ENCODE measurements at places on chromosomes 7 and 10.

DNA sequence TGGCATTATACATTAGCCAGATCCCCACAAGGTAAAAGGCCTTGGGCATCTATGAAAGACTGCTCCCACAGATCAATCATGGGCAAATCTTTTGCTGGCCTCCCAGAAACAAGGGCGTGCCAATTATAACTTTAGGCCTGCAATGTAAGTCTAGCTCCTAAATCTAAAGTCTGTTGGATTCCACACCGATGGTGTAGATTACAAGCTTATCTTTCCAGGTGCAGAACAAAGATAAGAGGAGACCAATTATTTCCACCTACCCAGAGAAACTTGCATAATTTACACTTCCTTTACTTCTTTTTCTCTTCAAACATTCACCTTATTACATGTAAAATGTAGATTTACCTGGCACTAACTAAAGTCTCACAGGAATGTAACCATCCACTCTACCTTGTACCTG lies 713.1 kb downstream of the SUGCT start:
- DNase-seq, result no peak

DNA sequence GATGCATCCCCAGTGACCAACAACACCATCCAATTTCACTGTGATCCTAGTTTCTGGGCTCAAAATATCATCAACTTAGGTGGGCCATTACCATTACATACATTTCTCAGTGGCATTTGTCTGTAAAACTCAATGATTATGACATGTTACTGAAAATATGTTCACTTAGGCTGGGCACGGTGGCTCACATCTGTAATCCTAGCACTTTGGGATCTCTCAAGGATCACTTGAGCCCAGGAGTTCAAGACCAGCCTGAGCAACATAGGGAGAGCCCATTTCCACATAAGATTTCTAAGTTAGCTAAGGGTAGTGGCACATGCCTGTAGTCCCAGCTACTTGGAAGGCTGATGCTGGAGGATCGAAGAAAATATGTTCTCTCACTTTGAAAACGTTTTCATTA lies 91.0 kb downstream of the TRIM24 start:
- DNase-seq, result no peak

GRCh38 chr7:22083704-22084240 lies 138.1 kb upstream of the CDCA7L start:
- DNase-seq, result no peak

GRCh38 chr7:77580762-77581350 lies 43.8 kb downstream of the PTPN12 start:
- DNase-seq, result no peak

DNA sequence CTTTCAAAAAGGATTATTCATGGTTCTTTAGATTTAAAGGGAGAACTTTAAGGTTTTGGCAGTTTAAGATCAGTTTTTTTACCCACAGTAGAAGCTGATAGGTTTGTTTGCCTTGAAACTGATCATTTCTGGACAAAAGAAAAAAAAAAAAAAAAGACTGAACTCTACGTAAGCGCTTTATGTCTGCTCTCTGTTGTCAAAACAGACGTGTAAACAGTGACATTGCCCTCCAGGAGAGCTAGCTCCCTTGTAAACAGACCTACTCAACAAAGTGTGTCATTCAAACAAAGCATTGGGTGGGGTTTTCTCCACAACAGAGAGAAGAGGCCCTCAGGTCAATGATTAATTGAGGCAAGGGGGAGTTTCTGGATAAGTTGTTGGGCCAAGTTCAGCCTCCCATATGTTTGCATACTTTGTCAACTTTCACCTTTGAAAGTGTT lies 568.1 kb upstream of the LRRN3 start:
- no peak for DNase-seq

- DNase-seq, result no peak
Measured at GRCh38 chr10:32941357-32941756, 16.7 kb downstream of the ITGB1 start.

GRCh38 chr7:85529201-85529600 lies 342.3 kb upstream of the SEMA3D start:
- DNase-seq, result no peak

DNA sequence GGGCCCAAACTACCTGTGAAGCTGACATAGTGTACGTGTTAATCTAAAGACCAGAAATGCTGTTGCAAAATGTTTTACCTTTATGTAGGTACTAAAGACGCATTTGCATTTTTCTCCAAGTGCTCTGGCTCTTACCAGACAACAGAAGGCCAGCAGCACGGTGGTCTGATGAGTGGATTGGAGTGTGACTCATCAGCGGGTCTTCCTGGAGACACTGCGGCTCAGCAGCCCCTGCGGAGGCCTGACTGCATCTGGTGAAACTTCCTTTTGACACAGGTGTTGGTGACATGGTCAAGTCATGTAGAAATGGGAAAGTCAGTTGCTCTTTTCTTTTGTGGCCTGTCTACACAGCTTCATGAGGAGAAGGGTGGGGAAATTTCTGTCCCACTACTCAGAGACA lies 723.6 kb downstream of the INHBA start:
- no peak for DNase-seq

DNA sequence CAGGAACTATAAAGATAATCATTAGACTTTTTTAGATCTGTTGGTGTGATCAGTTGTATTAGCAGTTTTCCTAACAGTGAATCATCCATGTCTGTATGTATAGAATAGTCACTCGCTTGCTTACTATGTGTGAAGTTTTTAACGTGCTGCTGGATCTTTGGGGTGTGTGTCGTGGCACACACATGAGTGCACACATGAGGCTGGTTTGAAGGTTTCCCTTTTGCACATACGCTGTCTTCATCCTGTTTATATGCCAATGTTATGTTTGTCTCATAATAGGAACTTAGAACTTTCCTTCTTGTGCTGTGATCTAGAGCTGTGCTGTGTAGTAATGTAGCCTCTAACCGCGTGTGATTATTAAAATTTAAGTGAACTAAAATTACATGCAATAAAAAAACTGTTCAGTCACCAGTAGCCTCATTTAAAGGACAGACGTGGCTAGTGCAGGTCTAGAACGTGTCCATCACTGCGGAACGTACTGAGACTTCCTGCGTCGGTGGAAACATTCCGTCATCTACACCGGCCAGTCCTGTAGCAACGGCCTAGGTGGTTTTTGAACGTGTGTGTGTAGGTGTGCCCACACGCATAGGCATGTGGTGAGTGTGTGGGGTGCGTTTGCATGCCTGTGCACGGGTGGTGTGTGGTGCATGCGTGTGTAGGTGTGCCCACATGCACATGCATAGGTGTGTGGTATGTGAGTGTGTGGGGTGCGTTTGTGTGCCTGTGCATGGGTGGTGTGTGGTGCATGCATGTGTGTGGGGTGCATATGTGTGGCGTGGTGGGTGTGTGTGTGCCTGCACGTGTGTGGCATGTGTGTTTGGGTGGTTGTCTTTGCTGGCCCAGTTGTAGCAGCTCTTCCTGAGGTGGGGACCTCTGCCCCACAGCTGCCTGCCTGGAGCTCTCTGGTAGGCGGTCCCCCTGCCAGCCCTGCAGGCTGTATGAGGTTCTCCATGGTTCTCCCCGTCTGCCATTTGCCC lies 56.6 kb downstream of the INPP5A start:
- no peak for DNase-seq

- DNase-seq, result no peak
Measured at GRCh38 chr10:99292159-99292558, 37.0 kb upstream of the CNNM1 start.

DNA sequence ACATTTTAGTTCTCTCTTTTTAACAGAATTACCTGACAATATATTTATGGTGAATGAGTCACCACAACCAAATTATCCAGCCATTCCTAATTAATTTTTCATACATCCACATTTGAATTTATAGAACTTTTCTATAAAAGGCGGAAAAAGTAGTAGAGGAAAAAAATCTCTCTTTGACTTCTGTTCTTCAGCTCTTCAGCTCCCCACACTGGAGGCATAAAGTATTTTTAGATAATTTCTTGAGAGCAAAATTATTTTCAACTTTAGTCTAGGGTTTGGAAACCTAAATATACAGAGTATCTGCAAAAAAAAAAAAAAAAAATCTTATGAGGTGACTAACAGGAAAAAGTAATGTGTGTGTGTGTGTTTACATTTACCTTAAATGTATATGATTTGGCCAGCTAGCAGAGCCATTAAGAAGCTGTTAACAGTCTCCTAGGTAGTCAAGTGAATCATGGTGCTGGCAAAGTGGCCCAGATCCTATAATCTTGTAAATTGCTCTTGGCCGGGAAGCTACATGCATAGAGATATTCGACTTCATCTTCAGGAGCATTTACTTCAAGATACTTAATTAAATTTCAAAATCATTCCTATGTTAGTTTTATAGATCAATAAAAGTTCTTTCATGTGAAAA lies 383.1 kb upstream of the STEAP1 start:
- DNase-seq, result no peak

- DNase-seq, result no peak
Measured at GRCh38 chr10:51875610-51876009, 176.2 kb upstream of the CSTF2T start.

DNA sequence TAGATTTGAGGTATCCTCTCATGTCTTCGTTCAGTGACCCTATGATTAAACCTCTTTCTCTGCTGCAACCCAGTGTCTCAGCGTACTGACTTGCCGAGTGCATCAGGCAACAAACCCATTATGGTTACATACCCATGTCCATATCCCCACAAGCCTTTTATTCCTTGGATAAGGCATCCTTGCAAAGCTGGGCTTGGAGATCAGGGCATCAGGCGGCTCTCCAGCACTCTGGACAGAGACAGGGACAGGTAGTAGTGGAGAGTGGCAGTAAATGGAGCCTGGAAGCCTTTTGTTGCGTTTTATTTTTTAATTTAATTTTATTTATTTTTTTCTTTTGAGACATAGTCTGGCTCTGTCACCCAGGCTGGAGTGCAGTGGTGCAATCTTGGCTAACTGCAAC lies 32.0 kb upstream of the NPFFR1 start:
- DNase-seq, result no peak

GRCh38 chr7:88105231-88105630 lies 114.6 kb downstream of the SRI start:
- DNase-seq, result no peak

- no peak for DNase-seq
Measured at GRCh38 chr10:103731609-103732270, 123.6 kb downstream of the SH3PXD2A start.

DNA sequence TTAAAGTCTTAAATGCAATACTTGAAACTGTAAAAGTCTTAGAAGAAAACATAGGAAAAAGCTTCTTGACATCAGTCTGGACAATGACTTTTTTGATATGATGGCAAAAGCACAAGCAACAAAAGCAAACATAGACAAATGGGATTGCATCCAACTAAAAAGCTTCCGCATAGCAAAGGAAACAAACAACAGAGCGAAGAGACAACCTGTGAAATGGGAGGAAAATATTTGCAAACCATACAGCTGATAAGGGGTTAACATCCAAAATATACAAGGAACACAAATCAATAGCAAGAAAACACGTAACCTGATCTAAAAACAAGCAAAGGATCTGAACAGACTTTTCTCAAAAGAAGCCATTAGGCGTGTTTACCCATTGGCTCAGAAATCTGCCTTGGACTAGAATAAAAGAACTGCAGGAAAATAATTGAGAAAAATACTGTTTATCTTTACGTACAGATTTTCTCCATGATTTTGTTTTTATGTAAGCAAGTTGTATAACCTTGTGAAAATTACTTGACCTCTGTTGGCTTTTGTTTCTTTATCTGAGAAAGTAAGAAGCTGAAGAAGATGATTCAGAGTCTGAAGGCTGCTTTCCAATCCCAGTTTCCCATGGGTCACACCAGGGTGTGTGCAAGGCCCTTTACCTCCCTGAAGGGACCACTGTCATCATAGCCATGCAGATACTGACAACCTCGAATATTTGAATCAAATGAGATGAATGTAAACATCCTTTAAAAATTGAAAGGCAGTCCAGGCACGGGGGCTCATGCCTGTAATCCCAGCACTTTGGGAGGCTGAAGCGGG lies 99.1 kb upstream of the LANCL2 start:
- no peak for DNase-seq

DNA sequence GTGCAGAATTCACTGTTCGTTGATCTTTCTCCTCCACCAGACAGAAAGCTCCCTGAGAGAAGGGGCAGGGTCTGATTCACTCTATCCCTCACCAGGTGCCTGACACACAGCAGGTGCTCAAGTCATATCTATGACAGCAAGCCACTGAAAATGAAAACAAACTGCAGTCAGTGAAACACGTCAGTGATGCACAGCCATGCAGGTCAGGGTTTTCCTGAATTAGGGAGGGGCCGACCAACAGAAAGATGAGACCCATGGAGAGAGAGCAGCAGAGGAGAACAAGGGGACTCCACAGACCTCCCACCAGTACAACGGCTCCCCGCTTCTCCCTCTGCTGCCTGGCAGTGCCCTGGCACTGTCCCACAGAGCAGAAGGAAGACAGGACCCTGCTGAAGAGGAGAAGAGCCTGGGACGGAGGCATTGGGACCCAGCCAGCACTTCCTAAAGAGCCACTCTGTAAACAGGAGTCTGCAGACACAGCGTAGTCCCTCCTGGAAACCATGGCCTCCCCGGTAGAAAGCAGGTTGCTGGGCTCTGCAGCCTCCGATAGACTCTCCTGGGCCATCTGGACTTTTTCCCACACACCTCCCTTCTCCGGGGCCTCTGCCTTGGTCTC lies 50.3 kb downstream of the FAM53B start:
- no peak for DNase-seq

GRCh38 chr10:112855134-112855533 lies 94.9 kb upstream of the TCF7L2 start:
- no peak for DNase-seq

GRCh38 chr7:138886501-138886917 lies 88.5 kb upstream of the ATP6V0A4 start:
- no peak for DNase-seq

GRCh38 chr7:66720561-66720960 lies 20.0 kb upstream of the RABGEF1 start:
- DNase-seq, result no peak

DNA sequence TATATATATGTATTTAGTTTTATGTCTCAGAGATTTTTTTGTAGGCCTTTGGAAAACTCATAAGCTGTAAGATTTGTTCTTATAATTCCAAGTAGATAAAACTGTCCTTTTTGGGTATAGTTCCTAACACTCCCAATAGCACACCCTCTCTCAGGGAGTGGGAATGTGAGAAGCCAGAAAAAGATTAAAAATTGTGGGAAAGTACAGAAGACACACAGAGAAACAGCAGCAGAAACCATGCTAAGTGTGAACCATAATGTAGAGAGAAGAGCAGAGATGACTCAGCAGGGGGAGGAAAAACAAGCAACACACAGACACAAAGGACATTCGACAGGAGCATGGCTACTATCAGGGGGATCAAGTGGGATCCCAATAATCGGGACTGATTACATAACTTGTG lies 401.6 kb downstream of the MAGI2 start:
- DNase-seq, result no peak

DNA sequence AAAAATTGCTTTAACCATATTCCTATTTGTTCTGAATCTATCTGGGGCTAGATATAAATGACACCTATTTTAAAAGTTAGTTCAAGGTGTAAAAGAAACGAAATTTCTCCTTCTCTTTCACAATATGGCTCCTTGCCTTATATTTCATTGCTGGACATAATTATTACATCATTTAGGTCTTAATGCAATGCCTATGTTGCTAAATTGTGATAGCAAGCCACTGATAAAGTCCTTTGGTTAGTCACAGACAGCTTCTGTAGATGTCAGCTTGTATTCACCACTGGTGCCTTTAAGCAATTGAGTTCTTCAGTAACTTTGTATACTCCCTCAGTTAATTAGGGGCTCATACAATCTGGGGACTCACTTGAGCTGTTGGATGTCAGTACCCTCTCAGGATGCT lies 1236.6 kb downstream of the GATA3 start:
- no peak for DNase-seq

Measured in left forelimb (tissue), 1 donor.